ENCODE measurements at places on chromosomes 6 and 20.
A peak's percentile ranks its signal among the peaks of the same experiment; 100 is the strongest.

DNA sequence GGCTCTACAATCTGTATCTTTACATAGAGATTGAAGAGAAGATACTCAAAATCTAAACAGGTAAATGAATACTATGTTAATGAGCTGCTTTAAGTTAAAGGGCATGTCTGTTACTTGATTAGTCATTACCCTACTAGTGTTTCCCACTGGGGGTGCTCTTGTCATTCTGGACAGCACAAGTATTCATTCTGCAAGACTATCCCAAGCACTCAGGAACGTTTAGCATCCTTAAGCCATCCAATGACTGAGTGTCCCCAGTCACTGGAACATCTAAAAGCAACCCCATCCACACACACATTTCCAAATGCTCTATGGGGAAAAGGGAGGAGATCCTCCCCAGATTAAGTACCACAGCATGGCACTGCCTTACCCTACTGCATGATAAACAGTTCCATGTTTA, 25.7 kb downstream of the EZR start:
- peak; percentile 29 for DNase-seq

- DNase-seq = peak; percentile 59
Observed at GRCh38 chr20:2005831-2006426, 12.1 kb upstream of the PDYN start.

DNA sequence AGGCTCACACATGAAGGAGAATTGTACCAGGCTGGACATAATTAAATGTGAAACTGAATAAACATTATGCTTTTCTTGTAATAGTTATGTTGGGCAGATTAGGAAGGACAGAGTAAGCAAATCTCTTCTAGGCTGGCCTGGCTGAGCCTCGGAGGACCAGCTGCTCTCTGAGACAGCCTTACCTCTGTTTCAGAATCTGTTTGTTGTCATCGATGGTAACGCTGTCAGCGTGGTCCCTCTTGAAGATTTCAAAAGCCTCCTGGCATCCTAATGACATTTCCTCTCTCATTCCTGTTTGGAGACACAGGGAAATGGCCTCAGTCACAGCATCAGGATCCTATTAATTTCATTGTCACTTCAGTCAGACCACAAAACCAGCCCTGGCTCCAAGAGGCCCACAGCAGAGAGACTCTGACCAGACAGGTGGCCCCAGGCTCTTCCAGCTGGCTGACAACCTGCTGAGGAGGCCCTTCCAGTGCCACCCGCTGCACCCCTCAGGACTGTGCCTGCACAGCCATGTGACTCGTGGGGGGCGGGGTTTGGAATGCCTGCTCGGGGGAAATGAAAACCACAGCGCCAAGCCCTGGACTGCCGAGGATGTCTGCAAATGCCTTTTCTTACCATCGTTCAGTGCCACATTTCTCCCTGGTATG, 108.5 kb upstream of the KCNK16 start:
- peak; percentile 85 for DNase-seq

GRCh38 chr6:36827261-36828079, 11.8 kb downstream of the CPNE5 start:
- DNase-seq = peak; percentile 59

DNA sequence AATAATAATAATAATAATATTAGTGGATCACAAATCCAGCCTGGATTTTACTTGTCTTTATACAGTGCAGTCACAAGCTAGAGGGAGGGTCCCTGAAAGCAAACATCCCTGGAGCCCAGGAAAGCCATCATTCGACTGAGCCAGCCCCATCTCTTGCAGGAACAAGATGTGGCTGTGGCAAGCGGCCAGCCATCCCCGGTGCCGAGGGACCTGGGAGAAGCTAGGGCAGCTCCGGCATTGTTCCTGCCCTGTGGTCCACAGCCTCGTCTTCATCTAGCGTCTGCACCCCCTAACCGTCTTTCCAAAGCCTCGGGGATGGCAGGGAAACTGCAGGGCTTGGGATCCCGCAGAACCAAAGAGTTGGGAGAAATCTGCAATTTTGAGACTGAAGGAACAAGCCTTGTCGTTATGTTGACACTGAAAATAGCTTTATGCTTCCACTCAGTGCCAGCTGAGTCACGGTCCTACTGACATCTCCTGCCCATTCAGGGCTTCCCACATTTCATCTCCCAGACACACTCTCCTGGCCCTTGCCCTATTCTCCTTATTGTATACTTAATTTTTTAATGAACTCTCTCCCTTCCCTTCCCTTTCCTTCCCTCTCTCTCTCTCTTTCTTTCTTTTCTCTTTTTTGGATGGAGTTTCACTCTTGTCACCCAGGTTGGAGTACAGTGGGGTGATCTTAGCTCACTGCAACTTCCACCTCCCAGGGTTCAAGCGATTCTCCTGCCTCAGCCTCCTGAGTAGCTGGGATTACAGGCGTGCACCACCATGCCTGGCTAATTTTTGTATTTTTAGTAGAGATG, 62.5 kb upstream of the ZNFX1 start:
- no peak for DNase-seq

DNA sequence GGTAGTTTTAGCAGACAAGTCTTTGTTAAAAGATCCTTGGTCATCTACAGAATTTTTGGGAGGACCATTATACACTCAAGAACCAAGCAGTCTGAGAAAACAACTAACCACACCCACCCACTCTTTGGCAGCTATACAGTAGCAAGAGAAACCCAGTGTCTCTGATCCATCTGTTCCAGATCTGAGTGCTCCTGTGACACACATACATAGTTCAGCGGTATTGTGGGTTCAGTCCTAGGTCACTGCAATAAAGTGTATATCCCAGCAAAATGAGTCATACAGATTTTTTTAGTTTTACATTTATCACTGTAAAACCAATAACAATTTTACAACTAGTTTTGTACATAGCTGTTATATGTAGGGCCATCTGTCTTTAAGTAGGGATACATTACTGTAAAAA, 47.4 kb upstream of the PAK5 start:
- no peak for DNase-seq

GRCh38 chr6:134774201-134774638, 175.7 kb downstream of the ALDH8A1 start:
- no peak for DNase-seq

GRCh38 chr6:43778976-43779851, 9.2 kb downstream of the VEGFA start:
- DNase-seq = no peak

- no peak for DNase-seq
Observed at GRCh38 chr20:48038713-48039112, 253.4 kb upstream of the SULF2 start.

GRCh38 chr20:47663354-47664067, 121.8 kb downstream of the SULF2 start:
- peak; percentile 96 for DNase-seq

DNA sequence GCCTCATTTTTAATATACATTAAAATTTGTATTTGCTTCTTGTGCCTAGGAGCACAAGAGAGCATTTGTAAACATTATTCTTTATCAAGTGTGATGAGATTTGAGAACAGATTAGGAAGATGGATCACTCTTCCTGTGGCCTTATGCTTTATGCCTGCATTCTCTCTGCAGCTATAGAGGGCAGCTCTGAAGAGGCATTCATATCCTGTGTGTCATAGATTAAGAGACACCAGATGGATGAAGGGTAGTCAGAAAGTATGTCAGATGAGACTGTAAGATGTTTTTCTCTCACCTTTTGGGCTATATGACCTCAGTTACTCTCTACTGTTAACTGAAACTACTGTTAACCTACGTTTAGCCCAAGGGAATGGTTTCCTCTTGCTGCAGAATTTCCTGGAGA, 61.4 kb downstream of the DNAH8 start:
- DNase-seq = no peak

- DNase-seq = peak; percentile 84
Observed at GRCh38 chr20:1469925-1470571, 3.4 kb upstream of the NSFL1C start.

DNA sequence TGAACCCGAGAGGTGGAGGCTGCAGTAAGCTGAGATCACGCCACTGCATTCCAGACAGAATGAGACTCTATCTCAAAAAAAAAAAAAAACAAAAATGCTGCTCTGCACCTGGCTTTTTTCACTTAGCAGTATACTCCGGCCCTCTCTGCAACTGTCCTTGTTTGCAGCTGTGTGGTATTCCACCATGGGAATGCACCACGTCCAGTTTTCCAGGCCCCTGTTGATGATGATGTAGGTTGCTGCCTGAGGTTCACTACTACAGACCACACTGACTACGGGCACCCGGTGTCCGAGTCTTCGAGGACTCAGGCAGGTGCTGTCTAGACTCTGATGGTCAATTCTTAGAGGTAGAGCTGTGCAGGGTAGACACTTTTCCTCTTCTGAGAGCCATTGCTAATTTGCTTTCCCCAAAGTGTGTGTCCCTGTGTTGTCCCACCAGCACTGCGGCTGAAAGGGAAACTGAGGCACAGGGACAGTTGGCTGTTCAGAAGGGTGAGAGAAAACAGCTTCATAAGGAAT, 56.5 kb downstream of the UBE2V1 start:
- DNase-seq = no peak

GRCh38 chr6:12007887-12008286, 4.2 kb upstream of the HIVEP1 start:
- peak; percentile 6 for DNase-seq

DNA sequence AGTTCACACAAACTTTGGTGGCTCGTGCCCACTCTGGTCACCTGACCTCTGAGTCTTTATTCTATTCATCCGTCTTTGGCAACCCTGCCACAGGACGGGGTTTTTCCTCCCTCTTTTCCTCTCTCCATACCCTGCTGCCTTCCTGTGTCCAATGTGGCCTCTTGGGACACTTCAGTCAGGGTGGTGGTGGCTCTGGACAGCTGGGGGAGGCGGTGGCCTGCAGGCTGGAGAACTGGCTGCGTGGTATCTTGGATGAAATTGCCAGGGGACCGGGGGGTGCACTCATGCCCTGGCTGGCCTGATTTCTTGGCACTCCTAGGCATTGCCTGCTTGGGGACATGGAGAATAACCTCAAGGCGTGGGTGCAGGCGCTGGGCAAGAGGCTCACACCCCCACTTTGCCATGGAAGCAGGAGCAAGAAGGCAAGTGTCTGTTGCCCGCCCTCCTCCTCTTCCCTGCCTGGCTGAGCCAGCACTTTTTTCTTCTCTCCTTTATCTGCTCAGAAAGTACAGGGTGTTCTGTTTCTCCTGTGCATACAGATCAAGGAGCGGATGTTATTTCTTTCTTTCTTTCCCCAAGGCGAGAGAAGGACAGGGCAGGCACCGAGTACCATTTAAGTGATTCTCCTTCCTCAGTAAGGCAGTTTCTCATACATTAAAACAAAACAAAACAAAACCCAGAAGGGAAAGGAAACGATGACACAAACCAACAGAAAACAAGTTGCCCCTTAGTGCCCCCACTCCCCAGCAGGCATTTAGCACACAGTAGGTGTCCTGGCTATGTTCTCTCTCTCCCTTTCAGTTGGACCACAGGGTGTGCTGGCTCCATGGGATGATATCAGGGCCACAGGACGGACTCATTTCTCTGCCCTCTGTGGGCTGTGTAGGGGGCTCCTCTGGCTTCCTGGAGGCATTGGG, 155.5 kb upstream of the RNF24 start:
- DNase-seq = no peak

- DNase-seq = no peak
Observed at GRCh38 chr20:25586877-25587276, 1.5 kb upstream of the NINL start.

DNA sequence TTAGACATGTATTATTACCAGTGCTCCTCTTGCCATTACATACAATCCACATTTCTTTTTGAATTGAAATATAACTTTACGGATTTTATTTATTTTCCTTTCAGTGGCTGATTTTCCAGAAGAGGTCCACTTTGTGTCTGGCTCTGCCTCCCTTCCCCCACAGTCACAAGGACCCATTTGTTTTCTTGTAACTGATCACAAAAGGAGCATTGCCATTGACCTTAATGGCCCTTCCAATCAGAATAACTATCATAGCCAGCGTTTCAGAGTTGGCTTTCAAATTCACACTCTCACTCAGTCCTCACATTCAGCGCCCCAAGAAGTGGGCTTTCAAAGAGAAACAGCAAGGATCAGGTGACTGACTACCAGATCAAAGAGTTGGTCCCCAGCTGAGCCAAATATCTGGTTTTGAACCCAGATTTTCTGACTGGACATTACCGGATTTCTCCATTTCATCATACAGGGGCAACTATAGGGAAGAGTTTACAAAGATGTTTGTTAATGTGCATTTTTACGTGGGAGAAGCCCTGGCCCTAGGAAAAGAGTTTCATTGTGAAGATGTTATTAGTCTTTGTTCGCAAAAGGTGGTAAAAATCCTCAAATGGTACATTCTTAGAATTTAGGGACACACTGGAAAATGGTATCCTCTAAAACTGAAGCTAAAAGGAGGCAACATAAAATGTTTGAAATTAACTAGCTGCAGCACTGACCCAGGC, 2.0 kb upstream of the SLC22A23 start:
- DNase-seq = no peak

DNA sequence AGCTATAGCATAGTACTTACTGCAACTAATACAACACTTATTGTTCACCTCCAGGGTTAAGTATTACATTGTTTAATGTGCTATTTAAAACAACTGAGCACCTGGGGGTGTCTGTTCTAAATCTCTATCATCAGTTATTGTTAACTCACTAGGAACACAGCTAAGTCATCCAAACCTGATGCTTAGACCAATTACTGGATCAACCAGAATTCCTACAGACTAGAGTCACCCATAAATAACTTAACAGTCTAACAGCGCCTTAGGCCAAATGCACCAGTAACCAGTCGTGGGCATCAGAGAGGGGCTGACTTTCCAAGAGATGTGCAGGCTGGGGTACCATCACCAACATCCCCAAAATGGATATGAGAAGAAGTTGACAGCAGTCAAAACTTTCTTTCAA, 110.7 kb downstream of the ADTRP start:
- DNase-seq = no peak
